Right renal cortex interstitium (tissue), 3 donors: ENCODE measurements at places on chromosomes 1 and 21. TPM values are rescaled to one million over a fixed set of nuclear protein-coding genes. Genes with fewer than 3 reads are reported as not detected.

- DNase-seq, result no peak
These were observed 370.2 kb upstream of the LYPLAL1 start for GRCh38 chr1:218803351-218803997.

DNA sequence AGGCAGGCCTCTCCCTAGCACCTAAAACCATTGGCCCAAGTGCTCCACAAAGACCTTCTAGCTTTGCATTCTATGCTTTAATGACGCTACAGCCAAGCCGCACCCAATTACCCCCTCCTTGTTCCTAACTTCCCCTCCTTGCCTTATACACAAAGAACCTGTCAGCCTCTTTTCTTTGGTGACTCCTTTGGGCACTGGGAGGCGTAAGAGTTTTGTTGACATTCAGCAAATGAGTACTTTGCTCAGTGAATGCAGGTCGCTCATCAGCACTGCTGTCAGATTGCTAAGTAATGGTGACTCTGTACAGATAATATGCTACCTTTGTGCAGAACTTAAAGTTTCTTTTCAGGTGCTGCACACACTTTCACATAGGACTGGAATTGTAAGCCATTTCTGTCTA lies 187.6 kb upstream of the FAM78B start:
- DNase-seq, result no peak

DNA sequence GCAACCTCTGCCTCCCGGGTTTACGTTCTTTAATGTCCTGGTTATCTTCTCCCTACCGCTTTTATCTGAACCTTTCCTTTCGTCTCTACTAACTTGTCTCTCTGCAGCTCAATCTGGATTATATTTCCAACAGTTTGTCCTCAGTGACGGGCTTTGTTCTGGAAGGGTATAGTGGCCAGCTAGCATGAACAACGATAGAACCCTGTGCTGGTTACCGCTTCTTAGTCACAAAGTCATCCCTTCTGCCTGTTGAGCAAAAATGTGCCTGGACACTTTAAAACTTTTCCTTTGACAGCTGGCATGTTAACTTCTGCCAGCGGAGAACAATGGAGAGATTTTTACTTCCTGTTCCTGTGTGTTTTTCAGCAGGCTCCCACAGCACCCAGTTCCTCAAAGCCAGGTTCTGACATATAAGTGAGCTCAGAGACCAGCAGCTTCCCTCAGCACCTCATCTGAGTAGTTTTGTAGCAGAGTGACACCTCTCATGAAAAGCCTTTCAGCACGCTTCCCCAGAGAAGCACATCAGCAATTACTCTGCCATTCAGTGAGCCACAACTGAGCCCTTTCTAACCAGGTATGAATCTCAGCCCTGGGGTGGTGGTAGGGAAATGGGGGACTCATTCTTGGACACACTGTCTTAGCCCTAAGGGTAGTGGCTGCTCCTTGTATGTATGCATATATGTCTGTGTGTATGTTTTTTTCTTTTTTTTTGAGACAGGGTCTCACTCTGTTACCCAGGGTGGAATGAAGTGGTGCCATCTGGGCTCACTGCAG lies 23.6 kb upstream of the CCDC17 start:
- no peak for DNase-seq

DNA sequence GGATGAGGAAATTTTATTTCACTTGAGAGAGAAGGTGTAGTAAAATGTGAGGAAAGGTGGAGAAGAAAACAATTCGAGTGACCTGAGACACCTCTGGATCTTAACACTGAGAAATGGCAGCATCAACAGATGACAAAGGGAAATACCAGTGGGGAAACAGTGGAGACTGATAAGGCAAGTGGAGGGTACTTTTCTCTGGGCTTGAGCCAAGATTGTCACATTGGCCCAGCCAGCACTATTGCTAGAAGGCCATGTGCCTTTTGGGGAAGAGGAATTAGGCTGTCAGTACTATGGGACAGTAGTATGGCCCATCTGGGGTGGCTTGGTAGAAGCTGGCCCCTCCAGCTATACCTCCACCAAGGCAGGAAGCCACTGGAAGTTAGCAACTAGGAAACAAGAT lies 8.4 kb downstream of the SYPL2 start:
- DNase-seq, result no peak

- no peak for DNase-seq
These were observed 22.8 kb downstream of the RNF223 start for GRCh38 chr1:1051127-1051810.

DNA sequence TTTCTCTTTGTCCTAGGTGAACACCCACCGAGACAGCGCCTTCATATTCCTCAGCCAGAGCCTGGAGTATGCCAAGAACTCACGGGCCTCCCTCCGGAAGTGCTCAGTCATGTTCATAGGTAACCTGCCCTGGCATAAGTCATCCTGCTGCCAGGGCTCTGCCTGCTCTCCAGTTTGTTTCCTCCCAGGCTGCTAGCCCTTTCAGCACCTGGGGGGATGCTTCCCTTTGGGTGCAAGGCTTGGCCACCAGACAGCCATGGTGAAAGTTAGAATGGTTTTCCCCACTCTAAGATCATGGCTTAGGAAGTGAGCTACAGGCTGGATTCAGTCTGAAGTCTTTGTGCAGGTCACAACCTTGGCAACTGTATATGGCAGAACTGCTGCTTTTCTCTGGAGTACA lies 9.2 kb upstream of the TTC4 start:
- no peak for DNase-seq

DNA sequence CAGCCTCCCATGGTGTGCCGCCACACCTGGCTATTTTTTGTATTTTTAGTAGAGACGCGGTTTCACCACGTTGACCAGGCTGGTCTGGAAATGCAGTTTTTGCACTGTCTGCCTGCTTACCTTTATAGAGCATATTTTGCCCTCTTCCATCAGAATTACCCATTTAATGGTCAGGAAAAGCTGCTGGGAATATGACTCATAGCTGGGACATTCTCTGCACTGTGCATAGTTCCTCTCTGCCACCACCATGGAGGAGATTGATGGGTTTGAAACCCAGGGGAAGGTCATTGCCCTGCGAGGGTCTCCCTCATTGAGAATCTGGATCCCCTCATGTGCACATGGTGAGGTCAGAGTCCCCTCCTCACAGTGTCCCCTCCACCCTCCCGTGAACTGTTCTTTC lies 32.1 kb downstream of the MX1 start:
- no peak for DNase-seq

DNA sequence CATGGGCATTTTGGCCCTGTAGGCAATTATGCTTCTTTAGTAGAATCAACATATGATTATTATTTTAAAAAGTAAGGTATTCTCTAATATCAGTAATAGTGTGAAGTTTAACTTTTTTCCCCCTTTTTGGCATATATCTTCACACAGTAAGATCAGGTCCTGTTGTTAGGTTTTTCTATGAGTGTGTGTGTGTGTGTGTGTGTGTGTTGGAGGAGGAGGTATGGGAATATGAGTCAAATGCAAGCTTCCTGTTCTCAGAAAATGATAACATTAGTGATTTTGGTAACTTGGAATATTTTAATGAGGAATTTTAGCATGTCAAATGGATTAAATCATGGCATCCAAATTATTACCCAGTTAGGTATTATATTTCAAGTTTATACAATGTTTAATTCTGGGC lies 65.8 kb upstream of the BCL10 start:
- no peak for DNase-seq

DNA sequence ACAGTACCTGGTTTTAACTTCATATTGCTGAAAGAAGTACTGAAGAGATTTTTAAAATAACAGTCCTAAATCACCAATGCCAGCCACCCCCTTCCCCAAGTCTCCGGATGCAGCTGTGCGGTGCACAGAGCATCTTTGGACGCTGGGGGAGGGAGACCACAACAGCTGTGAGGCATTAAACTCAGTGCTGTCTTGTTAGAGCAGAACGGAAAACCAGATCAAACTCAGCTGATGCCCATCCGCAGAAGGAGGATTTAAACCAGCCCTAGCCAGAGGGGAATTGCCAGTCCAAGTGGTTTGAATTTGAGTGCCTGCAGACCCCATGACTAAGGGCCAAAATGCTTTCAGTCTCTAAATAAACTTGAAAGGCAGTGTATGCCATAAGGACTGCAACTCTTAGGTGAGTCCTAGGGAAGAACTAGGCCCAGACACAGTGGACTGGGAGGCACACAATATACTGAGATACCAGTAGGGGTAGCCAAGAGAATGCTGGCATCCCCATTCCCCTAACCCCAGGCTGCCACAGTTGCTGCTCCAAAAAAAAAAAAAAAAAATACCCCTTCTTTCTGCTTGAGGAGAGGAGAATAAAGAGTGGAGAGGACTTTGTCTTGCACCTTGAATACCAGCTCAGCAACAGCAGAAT lies 576.2 kb downstream of the NEGR1 start:
- DNase-seq, result peak; percentile 10

DNA sequence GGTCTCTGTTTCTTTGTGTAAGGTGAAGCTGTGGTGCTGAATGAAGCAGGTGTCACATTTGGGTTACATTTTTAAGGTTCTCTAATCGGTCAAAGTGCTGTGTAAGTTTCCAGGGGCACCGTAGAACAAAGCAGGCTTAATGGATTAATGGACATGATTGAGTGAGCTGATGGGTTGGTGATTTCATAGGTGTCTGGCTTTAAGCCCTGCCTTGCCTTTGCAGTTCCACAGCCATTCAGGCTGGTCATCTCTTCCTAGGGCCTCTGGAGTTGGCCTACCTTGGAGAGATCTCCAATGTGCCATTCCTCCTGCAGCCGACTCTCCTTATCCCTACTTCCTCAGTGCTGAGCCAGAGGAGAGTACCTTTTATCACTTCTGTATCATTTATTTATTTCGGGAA lies 15.2 kb downstream of the GALNT2 start:
- DNase-seq, result no peak

DNA sequence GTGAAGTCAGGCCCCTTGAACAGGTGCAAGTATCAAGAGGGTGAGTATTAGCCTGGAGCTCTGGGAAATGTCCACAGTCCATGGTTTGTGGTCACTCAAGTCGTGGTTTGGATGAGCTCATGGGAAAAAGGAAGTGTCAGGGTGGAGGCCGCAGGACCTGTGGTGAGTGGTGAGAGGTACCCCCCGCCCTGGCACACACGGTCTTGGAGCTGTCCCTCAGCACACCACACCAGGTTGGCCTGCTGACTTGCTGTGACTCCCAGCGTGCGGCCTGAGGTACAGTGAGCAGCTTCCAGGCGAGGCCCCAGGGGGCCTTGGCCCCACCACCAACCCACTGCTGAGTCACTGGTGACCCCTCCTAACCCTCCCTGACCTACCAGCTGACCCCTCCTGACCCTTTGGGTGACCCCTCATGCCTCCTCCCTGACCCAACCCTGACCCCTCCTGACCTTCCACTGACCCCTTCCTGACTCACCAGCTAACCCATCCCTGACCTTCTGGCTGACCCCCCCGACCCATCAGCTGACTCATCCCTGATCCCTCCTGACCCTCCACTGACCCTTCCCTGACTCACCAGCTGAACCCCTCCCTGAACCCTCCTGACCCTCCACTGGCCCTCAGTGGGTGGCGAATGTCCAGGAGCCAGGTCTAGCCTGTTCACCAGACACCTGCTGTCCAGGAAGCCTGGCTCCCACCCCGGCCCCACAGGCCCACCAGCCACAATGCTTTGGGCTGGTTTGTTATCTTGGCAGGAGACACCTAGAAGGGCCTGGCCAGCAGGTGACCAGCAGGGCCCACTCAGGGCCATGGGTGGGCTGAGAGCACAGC lies 34.8 kb upstream of the RNF187 start:
- DNase-seq, result no peak

GRCh38 chr21:29075706-29076466 lies 2.4 kb upstream of the CCT8 start:
- DNase-seq, result no peak

DNA sequence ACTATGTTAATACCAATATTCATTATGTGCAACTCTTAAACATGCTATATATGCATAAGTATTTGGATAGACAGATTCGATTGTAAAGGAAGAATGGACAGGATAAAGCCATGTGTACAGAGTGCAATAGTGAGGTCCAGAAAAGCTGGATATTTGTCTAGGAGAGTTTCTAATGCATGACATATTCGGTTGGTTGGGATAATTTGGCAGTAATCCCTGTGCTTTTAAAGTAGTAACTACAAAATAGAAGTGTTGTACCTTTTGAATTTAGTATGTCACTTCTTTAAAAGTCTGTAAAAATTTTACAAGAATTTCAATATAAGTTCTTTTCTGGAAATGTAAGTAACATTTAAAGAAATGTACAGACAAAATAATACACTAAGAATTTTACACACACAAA lies 774.5 kb downstream of the USP25 start:
- DNase-seq, result no peak

- no peak for DNase-seq
These were observed 722 bp downstream of the TUT4 start for GRCh38 chr1:52552236-52552504.

Gene RGS4
- 13.5 TPM for polyA plus RNA-seq

Gene TGFB2
- polyA plus RNA-seq, result 16.4 TPM

Gene KCND3
- polyA plus RNA-seq, result 1.3 TPM

Gene RIPPLY3
- 1.6 TPM for polyA plus RNA-seq
